Right renal cortex interstitium (tissue), 3 donors: ENCODE measurements at places on chromosomes 13 and 19. TPM values are rescaled to one million over a fixed set of nuclear protein-coding genes. Genes with fewer than 3 reads are reported as not detected.

DNA sequence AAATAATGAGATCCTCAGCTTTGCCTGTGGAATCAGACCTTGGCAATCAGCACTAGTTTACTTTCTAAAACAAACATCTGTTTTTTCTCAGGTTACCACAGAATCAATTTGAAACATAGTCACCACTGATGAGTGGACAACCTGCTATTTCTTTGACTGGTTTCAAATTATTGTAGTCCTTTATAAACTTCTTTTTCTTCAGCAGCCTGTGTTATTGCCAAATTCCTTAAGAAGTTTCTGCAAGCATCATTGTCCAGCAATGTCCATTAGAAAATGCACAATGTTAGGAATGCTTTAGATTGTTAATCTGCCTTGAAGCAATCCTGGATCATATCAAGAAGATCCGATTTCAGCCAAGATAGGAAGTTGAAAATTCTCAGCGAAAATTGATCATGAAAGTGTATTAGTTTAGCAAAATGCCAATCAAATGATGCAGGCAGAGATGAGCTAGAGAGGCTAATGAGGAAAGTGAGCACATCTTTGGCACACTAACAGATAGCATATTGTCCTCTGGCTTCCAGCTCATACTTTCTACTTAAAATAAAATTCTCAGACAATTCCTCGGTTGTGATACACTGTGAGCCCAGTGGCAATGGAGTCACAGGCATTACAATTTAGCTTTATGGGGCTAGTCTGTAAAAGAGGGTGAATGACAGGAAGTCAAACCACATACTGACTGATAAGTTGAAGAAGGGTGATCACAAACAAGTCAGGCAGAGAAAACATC is 270.6 kb downstream of the SLITRK6 start:
- no peak for DNase-seq

GRCh38 chr13:30400376-30400775 is 21.9 kb upstream of the UBE2L5 start:
- no peak for DNase-seq

DNA sequence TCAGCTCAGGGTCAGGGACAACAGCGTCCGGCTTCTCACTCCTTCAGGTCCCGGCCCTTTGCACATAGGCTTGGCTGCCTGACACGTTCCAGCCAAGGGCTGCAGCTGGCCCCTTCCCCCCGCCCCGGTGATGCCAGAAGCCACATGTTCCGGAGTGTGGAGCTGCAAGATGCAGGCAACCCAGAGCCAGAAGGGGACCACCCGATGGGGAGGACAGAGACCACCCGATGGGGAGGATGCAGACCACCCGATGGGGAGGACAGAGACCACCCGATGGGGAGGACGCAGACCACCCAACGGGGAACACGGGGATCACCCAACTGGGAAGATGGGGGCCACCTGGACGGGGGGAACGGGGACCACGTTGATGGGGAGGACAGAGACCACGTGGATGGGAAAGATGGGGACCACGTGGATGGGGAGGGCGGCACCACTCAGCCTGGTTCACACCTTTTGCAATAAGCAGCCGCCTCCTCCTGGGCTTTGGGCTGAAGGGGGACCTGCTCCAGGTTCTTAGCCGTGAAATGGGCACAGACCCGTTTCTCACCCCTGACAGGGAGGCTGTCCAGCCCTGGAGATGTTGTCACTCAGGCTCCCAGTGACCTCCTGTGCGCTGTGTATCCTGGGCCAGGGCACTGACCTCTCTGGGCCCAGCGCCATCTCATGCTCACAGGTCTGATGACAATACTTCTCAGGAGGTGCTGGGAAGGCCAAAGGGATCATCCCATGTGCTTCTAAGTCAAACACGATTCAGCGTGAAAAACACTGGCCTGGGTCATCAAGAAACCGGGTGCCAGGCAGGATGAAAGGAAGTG is 34.5 kb downstream of the C13orf46 start:
- DNase-seq = no peak

- DNase-seq = no peak
Measured at GRCh38 chr19:3585301-3586126, at the start of gene GIPC3. Gene GIPC3 (plus strand): TSS chr19:3585478. CDS start chr19:3585598, 120 bp downstream.

GRCh38 chr13:52644108-52644507 is 1.9 kb downstream of the HNRNPA1L2 start:
- no peak for DNase-seq

- no peak for DNase-seq
Measured at GRCh38 chr19:1494115-1494815, 3.3 kb downstream of the REEP6 start.

GRCh38 chr13:35961461-35962220 is 169.5 kb downstream of the DCLK1 start:
- no peak for DNase-seq

DNA sequence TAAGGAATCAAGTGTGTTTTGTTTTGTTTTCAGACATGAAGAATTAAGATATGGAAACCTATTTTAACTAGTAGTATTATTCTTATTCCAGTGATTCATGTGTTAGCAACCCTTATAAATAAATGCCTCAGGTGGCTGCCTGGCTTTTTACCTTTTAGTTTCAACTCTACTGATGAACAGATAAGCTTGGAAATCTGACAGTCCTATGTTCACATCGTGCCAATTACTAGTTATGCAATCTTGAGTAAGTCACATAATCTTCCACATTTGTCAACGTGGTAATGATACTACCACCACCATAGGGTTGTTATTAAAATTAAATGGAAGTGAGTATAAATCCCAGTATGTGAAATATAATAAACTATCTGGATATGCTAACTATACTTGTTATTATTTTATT is 64.3 kb downstream of the TBC1D4 start:
- no peak for DNase-seq

GRCh38 chr19:8528500-8528899 is 14.5 kb upstream of the ZNF414 start:
- DNase-seq = no peak

DNA sequence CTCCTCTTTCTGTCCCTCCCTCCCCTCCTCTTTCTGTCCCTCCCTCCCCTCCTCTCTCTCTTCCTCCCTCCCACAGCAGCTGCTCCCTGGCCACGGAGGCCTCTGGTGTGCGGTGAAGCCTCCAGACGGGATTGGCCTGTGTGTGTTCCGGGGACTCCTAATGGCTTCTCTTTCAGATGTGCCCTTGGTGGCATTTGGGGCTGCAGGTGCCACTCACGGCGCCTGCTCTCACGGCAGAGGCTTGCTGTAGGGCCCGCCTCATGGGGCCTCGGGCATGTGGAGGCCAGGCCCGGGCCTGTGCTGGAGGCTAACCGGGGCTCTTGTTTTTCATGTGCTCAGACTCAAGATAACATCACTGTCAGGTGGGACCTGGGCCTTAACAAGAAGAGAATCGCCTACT is 20.9 kb downstream of the UPF1 start:
- no peak for DNase-seq

GRCh38 chr19:32318884-32319520 is 26.4 kb upstream of the ZNF507 start:
- DNase-seq = no peak

DNA sequence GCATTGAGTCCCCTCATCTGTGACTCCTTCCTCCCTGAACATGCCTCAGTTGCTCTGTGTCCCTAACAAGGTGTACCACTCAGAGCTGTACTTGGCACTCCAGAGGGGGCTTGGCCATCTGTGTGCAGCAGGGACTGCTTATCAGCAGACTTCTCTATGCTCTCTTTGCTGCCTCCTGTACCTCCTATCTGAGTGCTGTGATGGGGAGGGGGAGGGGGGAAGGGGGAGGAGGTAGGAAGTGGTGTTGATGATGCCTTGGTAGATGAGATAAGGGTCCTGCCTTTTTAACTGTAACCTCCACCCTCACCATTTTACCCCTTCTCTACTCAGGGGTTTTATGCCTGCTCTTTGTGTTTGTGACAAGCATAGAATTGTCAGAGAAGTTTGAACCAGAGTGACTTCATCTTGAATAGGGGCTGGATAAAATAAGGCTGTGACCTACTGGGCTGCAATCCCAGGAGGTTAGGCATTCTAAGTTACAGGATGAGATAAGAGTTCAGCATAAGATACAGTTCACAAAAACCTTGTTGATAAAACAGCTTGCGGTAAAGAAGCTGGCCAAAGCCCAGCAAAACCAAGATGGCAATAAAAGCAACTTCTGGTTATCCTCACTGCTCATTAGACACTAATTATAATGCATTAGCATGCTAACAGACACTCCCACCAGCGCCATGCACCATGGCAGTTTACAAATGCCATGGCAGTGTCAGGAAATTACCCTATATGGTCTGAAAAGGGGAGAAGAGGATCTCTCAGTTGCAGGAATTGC is 13.2 kb downstream of the PCDH8 start:
- no peak for DNase-seq

SSC5D gene
- polyA plus RNA-seq = 1.2 TPM

HCN2 gene
- polyA plus RNA-seq = 0.24 TPM

S1PR5 gene
- 1.5 TPM for polyA plus RNA-seq
